Fibroblast of lung (primary cell): ENCODE measurements at places on chromosomes 16 and 17.

- no peak for DNase-seq
These were observed 12.9 kb upstream of the CACNG4 start for GRCh38 chr17:66951605-66951953.

- DNase-seq, result no peak
These were observed 46.9 kb downstream of the ZFHX3 start for GRCh38 chr16:73000907-73001521.

DNA sequence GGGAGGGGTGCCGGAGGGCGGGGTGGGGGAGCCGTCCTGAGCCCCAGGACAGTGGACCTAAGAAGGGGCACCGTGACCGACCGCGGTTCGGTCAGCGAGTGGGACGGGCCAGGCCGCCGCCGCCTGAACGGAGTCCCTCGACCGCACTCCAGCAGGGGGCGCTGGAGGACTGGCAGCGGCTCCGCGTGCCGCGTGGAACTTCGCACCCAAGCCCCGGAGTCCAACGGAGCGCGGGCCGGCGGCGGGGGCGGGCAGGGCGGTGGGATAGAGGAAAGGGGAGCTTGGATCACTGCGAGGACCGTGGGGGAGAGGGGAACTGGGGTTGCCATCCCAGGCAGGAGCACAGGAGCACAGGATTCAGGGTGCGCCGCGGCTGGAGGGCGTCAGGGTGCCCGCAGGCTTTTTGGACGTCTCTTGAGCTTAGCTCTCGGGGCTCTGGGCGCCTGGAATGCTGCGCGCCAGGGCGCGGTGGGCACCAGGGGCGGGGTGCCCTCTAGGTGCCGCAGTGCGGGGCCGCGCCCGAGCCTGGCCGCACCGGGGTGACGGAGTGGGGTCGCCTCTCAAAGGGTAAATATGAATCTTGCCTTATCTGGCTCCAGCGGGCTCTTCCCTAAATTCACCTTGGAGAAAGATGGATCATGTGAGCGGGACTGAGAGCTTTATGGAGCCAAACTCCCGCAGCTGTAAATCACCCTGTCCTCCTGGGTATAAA is 379 bp upstream of the OTOP2 start:
- DNase-seq, result peak; percentile 28

DNA sequence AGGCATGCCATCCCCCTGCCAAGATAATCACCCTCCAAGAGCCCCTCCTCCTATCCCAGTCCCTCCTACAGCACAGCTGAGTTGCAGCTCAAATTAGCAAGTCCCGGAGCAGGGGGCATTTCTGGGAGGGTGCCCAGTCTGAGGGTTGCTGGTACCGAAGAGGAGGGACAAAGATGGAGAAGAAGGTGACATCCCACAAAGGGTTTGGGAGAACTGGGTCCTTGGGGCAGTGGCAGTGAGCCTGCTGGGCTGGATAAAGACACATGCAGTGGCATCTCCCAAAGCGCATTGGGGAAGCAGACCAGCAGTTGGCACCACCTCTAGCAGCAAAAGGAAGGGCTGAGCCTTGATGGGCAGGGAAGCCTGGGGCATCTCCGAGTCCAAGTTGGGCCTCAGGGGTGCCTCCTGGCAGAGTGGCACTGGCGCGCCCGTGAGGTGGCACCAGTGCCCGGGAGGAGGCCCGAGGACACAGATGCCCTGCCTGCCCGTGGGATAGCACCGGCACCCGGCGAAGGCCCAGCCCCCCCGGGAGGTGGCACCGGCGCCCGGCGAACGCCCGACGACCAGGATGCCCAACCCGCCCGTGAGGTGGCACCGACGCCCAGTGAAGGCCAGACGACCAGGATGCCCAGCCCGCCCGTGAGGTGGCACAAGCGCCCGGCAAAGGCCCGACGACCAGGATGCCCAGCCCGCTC is 622 bp downstream of the TOM1L2 start:
- peak; percentile 47 for DNase-seq

GRCh38 chr16:1414532-1415260 is at the start of gene UNKL:
Gene UNKL, minus strand, starts transcription at chr16:1414704. Its CDS starts 13 bp downstream, at chr16:1414691.
- DNase-seq, result peak; percentile 58

DNA sequence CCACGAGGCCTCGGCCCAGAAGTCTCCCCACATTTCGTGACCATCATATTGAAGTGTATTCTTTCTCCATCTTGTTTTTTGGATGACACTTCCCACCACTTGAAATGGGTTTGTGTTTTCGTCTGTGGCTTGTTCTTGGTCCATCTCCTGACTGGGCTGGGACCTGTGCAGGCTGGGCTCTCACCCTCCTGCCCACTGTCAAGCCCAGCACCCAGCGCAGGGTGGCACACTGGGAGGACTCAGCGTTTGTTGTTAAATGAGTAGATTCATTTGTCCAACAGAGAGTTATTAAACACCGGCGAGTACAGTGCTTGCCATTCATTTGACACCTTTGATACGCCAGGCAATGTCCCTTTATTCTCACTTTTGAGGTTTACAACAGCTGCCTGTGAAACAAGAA is 22.6 kb downstream of the NT5M start:
- no peak for DNase-seq

DNA sequence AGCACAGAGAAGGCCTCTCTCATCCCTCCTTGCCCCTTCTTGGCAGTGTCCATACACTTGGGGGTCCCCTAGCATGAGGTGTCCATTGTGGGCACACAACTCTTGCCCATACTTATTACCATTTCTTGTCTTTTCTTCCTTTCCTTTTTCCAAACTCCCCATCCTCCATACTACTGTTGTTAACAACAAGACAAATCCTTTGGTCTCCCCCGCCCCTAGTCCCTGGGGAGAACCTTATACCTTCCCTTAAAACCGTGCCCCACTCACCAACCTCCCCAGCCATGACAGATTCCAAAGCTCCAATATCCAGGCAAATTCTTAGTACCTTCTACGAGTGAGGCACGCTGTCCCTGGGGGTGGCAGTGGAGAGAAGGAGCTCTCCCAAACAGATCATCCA is 82.9 kb downstream of the GAS7 start:
- no peak for DNase-seq

DNA sequence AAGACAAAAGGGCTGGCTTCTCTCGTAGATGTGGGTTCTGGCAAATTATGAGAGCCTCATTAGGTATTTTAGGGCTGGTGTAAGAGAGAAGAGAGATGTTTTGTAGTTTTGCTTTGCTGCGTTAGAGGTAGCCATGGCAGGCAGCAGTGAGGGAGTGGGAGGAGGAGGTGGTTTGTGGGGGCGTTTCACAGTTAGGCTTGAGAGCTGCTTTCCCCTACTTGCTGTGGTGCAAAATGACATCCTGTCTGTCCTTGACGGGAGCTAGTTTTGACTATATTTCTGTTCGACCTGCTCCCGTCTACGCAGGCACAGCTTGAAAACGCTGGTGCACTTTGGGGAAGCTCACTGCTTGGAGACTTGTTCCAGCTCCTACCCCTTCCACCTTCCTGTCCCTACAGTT is 75.5 kb downstream of the SLC5A11 start:
- no peak for DNase-seq
